ENCODE measurements at places on chromosomes 6 and 20. TPM values are rescaled to one million over a fixed set of nuclear protein-coding genes. Genes with fewer than 3 reads are reported as not detected.

The DAAM2 gene
- not detected for total RNA-seq

The MYLK2 gene
- total RNA-seq, result 0.89 TPM

The TCP11 gene
- total RNA-seq, result not detected

The CTSZ gene
- total RNA-seq, result 42.4 TPM

The FABP7 gene
- total RNA-seq, result not detected

The C6orf118 gene
- not detected for total RNA-seq

The SLC16A10 gene
- 6.4 TPM for total RNA-seq

The LY6G6D gene
- total RNA-seq, result not detected

The NR2E1 gene
- total RNA-seq, result not detected

The MCUR1 gene
- total RNA-seq, result 29.7 TPM

The PHF1 gene
- total RNA-seq, result 36.5 TPM

The SIRPB1 gene
- 1.3 TPM for total RNA-seq

The GMNN gene
- total RNA-seq, result 87.0 TPM

DNA sequence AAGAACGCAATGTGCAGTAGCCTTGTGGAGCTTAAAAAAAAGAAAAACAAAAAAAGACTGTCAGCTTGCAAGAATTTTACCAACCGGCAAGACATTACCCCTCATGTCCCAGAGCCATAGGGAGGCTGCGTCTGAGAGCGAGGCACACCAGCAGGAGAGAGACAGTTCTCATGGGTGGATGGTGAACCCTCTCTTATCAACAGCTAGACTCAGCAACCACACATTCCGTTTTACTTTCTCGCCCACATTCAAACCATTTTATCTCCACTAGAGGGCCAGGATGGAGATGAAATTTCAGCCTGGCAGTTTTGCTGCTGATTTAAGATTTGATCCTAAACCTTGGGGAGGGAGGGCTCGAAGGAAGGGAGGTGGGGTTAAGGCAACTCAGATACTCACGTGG is 247.0 kb downstream of the ATXN1 start:
- peaks cover 69% of the 10 kb centered on the region for H3K4me1 ChIP-seq
- H3K4me3 ChIP-seq, result no peak overlapping the region
- no peaks in the 10 kb centered on the region for H3K27me3 ChIP-seq
- peak; percentile 51 for DNase-seq
- peaks cover 9% of the 10 kb centered on the region for H3K36me3 ChIP-seq

GRCh38 chr6:167843023-167843422 is 16.3 kb downstream of the AFDN start:
- no peak overlapping the region for H3K27ac ChIP-seq
- H3K4me1 ChIP-seq, result no peaks in the 10 kb centered on the region
- peaks cover 25% of the 10 kb centered on the region for H3K27me3 ChIP-seq
- no peak for DNase-seq

DNA sequence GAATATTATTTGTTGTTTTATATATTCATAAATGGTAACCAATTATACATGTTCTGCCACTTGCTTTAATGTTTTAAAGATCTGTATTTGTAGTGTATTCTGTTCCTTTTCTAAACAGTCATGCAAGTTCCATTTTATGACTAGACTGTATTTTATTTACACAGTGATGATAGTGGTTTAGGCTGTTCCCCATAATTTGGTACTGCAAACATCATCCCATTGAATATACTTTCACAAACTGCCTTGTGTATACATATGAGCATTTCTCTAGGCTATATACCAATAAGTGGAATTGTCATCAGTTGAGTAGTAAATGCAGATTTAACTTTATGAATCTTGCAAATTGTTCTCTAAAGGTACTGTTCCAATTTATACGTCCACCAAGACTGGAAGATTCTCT is 738.0 kb downstream of the EPHA7 start:
- no peak for DNase-seq
- no peaks in the 10 kb centered on the region for H3K36me3 ChIP-seq
- H3K27ac ChIP-seq, result no peak overlapping the region
- no peaks in the 10 kb centered on the region for H3K27me3 ChIP-seq
- H3K4me3 ChIP-seq, result no peak overlapping the region

DNA sequence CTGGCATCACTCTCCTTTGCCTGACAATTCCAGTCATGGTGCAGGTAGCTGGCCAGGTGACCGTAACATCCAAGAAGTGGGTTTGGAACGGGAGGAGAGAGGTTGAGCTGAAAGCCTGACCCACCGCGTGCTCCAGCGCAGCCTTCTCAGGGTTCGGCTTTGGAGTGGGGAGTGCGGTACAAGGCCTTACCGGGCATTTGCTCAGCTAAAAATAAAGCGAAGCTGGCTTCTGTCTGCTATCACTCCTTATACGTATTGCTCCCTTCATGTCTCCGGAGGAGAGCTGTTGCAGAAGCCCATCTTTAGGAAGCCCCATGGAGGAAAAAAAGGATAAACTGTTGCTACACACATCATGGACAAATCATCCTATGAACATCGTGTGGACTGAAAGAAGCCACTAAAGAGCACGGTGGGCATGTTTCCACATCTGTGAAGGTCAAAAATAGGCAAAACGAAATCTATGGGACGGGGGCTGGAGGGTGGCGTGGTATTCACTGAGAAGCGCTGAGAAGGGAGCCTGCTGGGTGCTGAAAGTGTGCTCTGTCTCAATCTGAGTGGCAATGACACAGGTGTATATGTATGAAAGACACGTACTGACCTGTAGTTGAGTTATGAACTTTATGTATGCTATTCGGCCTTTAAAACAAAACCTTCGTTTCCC is 57.2 kb upstream of the TAB2 start:
- no peak overlapping the region for H3K4me3 ChIP-seq
- no peak for DNase-seq
- H3K27me3 ChIP-seq, result no peaks in the 10 kb centered on the region
- H3K4me1 ChIP-seq, result peaks cover 42% of the 10 kb centered on the region

DNA sequence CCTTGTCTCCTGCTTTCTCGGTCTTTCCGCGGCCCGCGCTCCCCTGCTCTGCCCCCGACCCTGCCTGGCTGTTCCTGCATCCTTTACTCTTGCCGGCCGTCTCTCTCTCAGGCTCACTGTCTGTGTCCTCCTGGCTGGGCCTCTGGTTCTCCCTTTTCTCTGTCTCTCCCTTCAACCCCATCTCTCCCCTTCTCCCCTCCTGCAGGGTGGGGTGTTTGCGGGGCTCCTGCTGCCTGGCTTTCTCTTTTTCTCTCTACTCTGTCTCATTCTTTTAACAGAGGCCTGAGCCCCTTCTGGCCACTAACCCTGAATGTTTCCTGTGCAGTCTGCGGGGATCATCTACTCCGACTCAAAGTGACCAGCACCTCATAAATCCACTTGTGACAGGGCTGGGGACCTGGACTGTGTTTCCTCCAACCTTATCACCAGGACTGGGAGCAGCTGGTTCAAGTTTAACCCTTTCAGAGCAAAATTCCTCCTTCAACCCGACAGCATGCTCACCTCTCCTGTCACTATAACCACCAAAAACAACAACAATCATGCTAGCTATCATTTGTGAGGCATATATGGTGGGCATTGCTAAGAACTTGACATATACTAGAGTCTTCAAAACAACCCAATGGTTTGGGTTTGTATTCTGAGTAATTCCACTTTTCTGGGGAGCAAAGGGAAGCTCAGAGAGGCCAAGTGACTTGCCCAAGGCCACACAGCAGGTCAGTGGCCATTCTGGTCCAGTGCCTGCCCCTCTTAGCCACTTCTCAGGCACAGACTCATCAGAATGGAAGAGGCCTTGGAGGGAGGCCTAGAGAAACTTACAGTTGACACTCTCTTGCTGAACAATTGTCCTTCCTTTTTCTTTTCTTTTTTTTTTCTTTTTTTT is 811 bp upstream of the RSPO4 start:
- H3K4me1 ChIP-seq, result peaks cover 6% of the 10 kb centered on the region
- H3K27me3 ChIP-seq, result peaks cover 38% of the 10 kb centered on the region
- H3K36me3 ChIP-seq, result peaks cover 6% of the 10 kb centered on the region
- no peak overlapping the region for H3K27ac ChIP-seq

DNA sequence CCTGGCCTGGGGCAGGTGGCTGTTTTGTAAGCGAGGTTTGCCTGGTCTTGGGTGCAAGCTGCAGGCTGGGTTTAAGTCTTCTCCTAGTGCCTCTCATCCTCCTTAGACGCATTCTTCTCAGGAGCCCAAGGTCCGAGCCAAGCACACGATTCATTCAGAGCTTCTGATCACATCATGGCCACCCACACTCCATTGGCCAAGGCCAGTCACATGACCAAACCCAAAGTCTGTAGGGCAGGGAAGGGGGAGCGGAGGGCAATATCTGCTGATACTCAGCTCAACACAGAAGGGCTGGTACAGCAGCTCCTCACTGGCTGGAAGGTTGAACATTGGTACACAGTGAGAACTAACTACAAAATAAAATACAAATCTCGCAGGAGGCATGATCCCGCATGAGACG is 177.2 kb upstream of the AFDN start:
- no peaks in the 10 kb centered on the region for H3K36me3 ChIP-seq
- H3K4me3 ChIP-seq, result no peak overlapping the region
- H3K27ac ChIP-seq, result no peak overlapping the region

DNA sequence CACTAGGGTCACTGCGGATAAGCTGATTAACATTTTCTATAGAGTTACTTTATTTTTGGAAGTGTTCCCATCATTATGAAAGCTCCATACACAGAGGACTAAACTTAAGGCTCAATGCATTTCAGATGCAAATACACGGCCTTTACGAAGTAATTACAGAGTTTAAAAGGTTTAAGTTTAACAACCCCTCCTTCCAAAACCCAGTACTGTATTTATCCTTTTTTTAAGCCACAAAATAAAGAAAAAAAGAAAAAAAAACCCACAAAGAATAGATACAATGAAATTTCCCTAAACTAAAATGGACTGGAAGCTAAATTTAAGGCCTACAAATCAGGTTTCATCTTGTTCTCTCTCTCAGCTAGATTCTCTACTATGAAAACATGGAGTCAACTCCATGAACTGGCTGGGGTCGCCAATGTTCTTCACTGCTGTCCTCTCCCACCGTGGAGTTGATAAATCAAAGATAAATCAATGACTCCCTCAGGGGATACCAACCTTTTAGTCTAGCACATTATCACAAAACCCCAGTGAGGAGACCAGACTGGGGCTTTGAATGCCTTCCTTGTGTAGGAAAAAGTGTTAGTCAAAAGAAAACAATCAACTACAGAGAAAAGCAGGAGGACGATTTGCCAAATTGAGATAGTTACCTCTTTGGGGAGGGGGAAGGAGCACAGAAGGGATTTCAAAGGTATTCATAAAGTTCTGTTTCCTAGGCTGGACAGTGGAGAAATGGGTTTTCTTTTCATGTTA is 52.5 kb downstream of the TNFRSF21 start:
- no peak overlapping the region for H3K27ac ChIP-seq
- no peaks in the 10 kb centered on the region for H3K27me3 ChIP-seq
- no peak for DNase-seq
- H3K4me3 ChIP-seq, result no peak overlapping the region
- no peaks in the 10 kb centered on the region for H3K4me1 ChIP-seq

- H3K4me3 ChIP-seq, result no peak overlapping the region
- H3K36me3 ChIP-seq, result no peaks in the 10 kb centered on the region
- no peaks in the 10 kb centered on the region for H3K27me3 ChIP-seq
- no peak overlapping the region for H3K27ac ChIP-seq
- H3K4me1 ChIP-seq, result peaks cover 2% of the 10 kb centered on the region
Observed at GRCh38 chr6:143337201-143337949, 113.1 kb downstream of the ADAT2 start.

DNA sequence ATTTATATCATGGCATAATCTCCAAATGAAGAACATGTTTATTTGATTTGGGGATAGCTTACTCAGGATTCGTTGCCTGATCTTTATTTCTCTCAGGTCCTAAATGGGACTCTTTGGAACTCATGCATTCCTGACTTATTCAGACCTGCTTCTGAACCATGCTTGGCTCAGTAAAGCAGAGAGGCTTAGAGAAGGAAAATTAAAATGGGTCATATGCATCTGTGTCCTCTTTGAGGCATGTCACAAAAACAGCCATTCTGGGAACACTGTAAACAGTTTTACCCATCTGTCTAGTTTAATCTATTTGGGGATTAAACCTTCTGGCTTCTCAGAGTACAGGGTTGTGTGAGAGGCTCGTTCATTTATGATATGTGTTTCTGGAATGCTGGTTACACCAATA is 1017.3 kb downstream of the KIF16B start:
- H3K4me1 ChIP-seq, result no peaks in the 10 kb centered on the region
- H3K27me3 ChIP-seq, result no peaks in the 10 kb centered on the region
- DNase-seq, result no peak
- no peak overlapping the region for H3K27ac ChIP-seq

- no peaks in the 10 kb centered on the region for H3K4me1 ChIP-seq
- H3K27ac ChIP-seq, result no peak overlapping the region
- H3K4me3 ChIP-seq, result no peak overlapping the region
Observed at GRCh38 chr20:38663660-38664059, 60.6 kb upstream of the SLC32A1 start.

- H3K27me3 ChIP-seq, result peaks cover 23% of the 10 kb centered on the region
- peak overlapping the region; percentile 6 for H3K27ac ChIP-seq
- no peak overlapping the region for H3K4me3 ChIP-seq
- no peak for DNase-seq
Observed at GRCh38 chr6:105977934-105978504, 108.1 kb upstream of the PRDM1 start.

DNA sequence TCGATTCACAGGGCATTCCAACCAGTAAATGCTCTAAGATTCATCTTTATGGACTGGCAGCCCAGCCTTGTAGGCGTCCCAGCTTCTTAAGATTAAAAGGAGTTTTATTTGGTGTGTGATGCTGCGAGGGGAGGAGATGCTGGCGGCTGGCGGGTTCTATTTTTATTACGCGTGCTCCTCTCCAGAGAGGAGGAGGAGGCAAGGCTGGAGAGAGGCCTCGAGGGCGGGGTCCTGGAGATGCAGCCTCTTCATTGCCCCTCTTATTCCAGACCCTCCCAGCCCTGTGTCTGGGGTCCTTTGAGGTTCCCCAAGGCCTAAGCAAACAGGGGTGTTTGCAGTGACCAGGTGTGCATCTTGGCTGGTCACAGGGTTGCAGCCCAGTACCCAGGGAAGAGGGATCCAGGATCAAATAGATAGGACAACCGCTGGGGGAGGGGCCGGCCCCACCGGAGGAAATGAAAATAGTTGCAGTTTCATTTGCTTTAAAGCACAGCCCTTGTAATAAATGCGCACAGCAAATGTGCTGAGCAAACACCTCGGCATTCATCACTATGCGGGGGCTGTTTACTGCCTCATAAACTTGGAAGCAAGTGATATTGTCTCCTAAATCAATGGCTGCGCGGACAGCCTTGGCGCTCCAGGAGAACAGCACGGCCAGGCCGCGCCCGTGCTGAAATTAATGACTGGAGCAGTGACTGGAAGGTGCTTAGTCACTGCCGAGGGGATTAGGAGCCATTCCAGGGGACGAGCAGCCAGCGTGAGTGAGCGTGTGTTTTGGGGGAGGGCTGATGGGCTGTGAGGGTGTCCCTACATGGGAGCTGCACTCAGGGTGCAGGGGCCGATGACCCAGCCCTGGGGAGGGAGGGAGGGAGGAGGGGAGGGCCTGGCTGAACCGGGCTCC is 83.0 kb downstream of the TMEM242 start:
- peaks cover 42% of the 10 kb centered on the region for H3K27me3 ChIP-seq
- H3K4me3 ChIP-seq, result peak overlapping the region; percentile 37
- DNase-seq, result no peak
- H3K36me3 ChIP-seq, result no peaks in the 10 kb centered on the region

DNA sequence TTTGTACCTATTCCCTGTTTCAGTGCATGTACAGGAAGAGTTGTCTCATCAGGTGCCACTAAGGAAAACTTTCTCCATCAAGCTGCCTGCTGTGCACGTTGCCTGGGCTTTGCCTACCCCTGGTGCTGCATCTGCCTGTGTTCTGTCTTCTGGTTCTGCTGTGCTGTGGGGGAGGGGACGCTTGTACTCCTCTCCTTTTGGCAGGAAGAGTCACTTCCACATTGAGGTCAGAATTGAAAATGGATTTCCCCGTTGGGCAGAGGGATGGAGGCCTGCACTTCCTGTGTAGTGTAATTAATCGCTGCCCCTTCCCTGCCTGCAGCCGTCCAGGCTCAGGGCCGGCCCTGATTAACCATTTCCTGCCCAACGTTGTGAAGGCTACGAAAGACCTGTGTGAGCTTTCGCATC is 153.3 kb downstream of the SCML4 start:
- H3K36me3 ChIP-seq, result peaks cover under 1% of the 10 kb centered on the region
- H3K27me3 ChIP-seq, result no peaks in the 10 kb centered on the region
- H3K27ac ChIP-seq, result peak overlapping the region; percentile 72
- peak overlapping the region; percentile 9 for H3K4me3 ChIP-seq
